ENCODE measurements at places on chromosomes 1 and 21.
A peak's percentile ranks its signal among the peaks of the same experiment; 100 is the strongest.

DNA sequence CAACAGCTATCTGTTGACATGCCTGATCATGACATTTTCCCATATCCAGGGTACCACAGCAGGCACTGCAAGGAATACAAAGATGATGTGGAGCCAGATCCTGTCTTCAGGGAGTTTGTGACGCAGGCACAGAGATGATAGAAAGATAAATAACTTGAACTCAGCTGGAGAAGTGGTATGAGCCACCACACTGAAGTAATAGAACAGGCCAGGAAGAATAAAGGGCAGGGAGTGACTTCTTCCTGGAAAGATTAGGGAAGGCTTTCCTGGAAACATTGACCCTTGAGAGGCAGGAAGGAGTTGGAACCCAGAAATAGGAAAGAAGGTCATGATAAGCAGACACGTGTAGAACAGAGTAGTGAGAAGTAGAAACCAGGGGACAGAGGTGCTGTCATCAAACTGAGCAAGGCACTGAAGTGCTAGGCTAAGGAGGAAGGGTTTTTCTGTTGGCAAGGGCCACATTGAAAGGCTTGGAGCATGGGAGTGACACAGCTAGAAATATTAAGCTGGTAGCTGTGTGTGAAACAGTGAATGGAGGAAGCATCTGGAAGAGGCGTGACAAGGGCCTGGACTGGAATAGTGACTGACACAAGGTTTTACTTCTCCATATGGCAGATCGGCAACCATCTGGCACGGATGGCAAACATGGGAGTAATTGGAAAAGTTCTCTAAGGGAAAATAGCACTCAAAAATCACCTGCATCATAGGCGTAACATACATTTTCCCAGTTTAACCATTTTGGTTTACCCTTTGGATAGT lies 68.4 kb downstream of the AK5 start:
- no peak for DNase-seq

- no peak for DNase-seq
Measured at GRCh38 chr1:35032384-35032739, 617 bp upstream of the ZMYM6 start.

- DNase-seq: no peak
Measured at GRCh38 chr1:16393570-16394521, 26.8 kb downstream of the SZRD1 start.

GRCh38 chr1:167198518-167199133 lies 22.1 kb upstream of the POU2F1 start:
- no peak for DNase-seq

- no peak for DNase-seq
Measured at GRCh38 chr1:14592004-14592631, 6.4 kb upstream of the KAZN start.

GRCh38 chr1:62395291-62395690 lies 41.6 kb upstream of the USP1 start:
- no peak for DNase-seq

- no peak for DNase-seq
Measured at GRCh38 chr21:15999741-16000140, 270.0 kb downstream of the USP25 start.

GRCh38 chr1:90358448-90358847 lies 358.7 kb downstream of the BARHL2 start:
- DNase-seq: no peak

DNA sequence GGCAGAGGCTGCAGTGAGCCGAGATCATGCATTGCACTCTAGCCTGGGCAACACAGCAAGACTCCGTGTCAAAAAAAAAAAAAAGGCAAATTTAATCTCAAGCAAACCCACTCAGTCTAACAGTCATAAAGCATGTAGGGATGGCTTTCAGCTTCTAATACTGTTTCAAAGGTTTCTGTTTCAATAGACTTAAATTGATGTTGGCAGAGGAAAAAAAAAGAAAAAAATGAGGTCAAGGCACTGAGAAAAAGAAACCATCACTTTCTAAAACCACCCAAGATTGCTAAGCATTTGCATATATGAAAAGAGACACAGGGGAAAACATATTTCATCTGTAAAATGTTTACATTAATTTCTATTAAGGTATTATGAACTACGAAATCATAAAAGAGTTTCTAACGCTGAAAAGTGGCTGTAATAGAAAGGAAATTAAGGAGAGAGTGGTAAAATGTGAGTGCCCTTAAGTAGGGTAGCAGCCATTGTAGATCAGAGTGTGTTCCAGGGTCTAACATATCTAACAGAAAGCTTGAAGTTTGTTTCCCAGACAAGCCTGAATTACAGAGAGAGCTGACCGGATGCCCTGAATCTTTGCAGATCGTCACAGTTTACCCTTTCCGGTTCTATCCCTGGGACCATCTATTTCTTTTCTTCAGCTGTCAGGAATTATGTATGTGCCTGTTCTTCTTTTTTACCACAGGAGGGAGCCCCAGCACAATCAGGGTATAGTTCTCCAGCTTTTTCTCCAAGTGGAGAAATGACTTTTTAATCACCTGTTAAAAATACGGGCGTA lies 70.0 kb downstream of the PLD5 start:
- no peak for DNase-seq

DNA sequence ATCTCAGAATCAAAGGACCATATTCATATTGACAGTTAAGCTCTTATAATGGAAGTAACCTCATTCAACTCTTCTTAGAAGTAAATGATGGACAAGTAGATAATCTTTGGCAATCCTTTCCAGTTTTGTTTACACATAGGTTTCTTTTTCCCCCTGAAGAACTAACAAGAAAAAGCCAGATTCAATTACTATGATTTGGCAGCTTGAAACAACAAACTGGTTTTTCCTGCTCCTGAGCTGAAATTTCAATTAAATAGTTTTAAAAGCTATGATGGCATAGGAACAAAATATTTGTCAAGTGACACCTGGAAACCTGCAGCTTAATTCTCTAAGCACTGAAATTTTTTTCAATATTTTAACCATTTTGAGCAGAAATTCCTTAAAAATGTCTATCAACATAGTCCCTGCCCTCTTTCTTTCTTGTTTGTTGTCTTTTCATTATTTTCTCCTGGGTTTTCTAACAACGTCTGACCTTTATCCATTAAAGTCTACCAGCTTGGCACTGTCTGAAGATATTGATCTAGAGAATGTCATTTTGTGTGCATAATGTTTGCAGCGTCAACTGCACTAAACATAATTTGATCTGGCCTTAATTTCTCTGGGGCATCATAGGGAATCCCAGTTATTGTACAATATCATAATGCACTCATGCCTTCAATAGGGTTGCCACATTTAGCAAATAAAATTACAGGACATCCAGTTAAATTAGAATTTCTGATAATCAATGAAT lies 4.0 kb upstream of the SLC35A3 start:
- DNase-seq: no peak

DNA sequence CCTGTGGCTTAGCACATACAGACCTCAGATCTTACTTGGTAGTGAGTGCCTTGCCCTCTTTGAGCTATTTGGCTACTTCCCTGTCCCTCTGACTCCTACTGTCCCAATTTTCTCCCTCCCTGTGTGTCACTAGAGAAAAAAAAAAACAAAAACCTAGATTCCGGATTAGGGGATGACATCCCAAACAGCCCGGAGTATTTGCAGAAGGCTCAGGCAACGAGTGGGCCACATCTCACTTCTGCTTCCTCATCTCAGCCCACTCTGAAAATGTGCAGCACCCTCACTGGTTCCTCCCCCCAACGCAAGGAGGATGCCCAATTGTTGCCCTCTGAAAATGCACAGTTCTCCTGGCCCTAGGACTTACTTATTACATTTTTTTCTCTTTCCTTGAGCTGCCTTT lies 4.9 kb downstream of the NHLH1 start:
- no peak for DNase-seq

DNA sequence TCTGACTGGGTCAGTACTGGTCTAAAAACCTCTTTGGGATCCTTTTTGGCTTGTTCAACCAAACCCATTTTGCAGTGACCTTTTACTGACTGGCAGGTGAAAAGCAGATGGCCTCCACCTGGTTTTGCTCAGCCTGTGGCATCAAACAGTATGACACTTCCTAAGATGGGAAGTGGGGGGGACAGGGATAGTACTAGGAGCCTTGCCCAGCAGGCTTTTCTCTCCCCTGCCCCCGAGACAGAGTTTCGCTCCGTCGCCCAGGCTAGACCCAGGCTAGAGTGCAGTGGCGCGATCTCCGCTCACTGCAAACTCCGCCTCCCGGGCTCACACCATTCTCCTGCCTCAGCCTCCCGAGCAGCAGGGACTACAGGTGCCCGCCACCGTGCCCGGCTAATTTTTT lies 18.3 kb downstream of the INTS3 start:
- DNase-seq: no peak

DNA sequence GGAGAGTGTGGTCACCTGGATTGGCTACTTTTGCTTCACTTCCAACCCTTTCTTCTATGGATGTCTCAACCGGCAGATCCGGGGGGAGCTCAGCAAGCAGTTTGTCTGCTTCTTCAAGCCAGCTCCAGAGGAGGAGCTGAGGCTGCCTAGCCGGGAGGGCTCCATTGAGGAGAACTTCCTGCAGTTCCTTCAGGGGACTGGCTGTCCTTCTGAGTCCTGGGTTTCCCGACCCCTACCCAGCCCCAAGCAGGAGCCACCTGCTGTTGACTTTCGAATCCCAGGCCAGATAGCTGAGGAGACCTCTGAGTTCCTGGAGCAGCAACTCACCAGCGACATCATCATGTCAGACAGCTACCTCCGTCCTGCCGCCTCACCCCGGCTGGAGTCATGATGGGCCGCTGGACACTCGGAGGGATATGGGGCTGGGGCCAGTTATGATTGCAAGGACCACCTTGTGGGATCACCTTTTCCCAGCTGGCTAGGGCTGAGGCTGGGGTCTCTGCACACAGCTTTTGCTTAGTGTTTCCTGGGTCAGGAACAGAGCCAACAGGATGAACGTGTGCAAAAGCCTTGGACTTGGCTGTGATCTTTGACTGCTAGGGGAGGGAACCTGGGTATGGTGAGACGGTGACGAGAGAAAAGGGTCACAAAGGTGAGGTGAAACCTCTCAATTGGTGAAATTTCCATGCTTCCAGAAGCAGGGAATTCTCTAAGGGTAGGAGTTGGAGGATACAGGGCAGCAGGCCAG lies 4.3 kb upstream of the GNAI3 start:
- DNase-seq: no peak

DNA sequence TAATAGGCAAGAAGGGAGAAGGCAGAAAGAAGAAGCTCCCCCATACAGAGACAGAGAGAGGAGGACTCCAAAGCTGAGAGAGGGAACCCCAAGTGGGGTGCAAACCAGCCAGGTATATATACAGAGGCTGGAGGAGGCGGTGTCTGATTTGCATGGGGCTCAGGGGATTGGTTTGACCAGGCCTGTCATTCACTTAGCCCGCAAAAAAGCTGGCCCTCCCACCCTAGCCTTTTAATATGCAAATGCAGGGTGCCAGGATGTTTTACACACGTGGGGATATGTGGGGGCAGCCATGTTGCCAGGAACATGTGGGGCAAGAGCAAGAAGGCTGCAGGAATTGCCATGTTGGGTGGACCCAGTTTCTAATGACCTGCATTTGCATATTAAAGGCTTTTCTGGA lies 37.0 kb upstream of the TENT5B start:
- no peak for DNase-seq

- no peak for DNase-seq
Measured at GRCh38 chr1:200282497-200283122, 127.2 kb downstream of the ZNF281 start.

GRCh38 chr1:156666862-156667609 lies 10.2 kb downstream of the NES start:
- DNase-seq: no peak

- DNase-seq: no peak
Measured at GRCh38 chr1:195663549-195664280, 944.5 kb downstream of the KCNT2 start.

DNA sequence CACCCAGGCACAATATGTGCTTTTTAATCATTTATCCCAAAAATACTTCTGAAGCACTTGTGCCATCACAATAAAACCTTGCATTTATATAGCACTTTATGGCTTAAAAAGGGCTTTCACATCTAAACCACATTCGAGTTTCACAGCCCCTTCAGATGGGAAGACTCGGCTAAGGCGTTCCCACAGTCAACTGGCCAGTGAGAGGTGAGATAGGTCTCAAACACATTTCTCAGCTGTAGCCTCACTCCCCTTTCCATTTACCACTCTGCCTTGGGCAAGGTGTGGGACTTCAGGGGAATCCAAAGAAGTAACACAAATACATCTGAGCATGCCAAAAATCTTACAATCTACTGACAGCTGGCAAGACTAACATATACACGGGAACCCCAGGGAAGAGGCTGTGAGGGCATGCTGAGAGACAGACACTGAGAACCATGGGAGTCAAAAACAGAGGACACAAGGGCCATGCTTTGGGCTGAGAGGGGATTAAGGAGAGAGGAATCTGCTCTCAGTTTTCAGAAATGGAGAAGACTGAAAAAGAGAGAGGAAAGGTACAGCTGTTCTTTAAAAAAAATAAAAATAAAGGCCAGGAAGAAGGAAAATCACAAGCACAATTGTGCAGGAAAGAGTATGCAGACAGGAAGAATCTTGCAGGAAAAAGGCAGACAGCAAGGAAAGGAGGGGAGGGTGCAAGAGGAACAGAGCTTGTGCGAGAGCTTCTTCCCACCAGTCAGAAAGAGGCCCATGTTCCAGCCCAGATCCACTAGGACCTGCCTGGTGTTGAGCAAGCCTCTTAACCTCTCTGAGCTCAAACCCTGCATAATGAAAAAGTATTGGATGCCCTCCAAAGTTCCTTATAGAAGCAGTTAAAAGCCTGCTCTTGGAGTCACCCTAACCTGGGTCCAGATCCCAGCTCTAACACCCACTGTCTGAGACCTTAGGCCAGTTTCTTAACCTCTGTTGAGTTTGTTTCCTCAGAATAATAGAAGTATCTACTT lies 73.5 kb downstream of the JAK1 start:
- DNase-seq: no peak

GRCh38 chr1:154221278-154222001 lies 685 bp downstream of the UBAP2L start:
- DNase-seq: peak; percentile 37

GRCh38 chr1:31099293-31100032 lies 33.9 kb upstream of the PUM1 start:
- no peak for DNase-seq

- no peak for DNase-seq
Measured at GRCh38 chr1:154225370-154225769, 4.6 kb downstream of the UBAP2L start.

- DNase-seq: no peak
Measured at GRCh38 chr1:242690849-242691609, 166.5 kb upstream of the PLD5 start.

- DNase-seq: no peak
Measured at GRCh38 chr21:39392981-39393380, 44.1 kb upstream of the HMGN1 start.

- DNase-seq: no peak
Measured at GRCh38 chr1:223147873-223148272, 4.8 kb upstream of the TLR5 start.

GRCh38 chr21:46116776-46117585 lies 19.1 kb downstream of the COL6A2 start:
- peak; percentile 13 for DNase-seq

DNA sequence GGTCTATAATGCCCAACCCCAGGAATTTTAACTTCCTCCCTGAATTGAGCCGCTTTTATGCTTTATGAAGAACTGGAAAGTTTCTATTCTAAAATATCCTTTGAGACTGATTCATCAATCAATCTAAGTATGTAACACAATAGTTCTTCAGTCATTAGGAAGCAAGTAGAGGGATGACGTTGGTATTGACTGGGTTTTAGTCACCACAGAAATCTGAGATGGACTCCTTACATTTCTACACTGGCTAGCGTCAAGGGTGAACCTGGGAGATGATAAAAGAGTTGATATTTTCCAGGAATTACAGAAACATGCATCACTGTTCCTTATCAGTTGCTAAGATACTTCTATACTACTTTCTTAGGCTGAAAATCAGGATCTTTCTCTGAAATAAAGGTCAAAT lies 308.0 kb downstream of the HMCN1 start:
- DNase-seq: no peak

- DNase-seq: no peak
Measured at GRCh38 chr1:224170748-224171478, 12.1 kb upstream of the DEGS1 start.

Data from GM12892 (cell line).